ENCODE measurements at places on chromosomes 3 and 15. TPM values are rescaled to one million over a fixed set of nuclear protein-coding genes. Genes with fewer than 3 reads are reported as not detected.

The PLEKHO2 gene
- total RNA-seq, result 11.7 TPM

The SPATA12 gene
- total RNA-seq, result 0.83 TPM

The KLHL6 gene
- 4.0 TPM for total RNA-seq

The CCPG1 gene
- 85.7 TPM for total RNA-seq

The SERINC4 gene
- not detected for total RNA-seq

The USP50 gene
- total RNA-seq, result not detected

The MAP1A gene
- 4.7 TPM for total RNA-seq

The SYNPR gene
- not detected for total RNA-seq

The KBTBD13 gene
- total RNA-seq, result not detected

The LINGO1 gene
- not detected for total RNA-seq

The LDHAL6B gene
- total RNA-seq, result not detected

The PIF1 gene
- 1.8 TPM for total RNA-seq

The ZPLD1 gene
- not detected for total RNA-seq

The RPP14 gene
- 11.2 TPM for total RNA-seq

The ANKRD63 gene
- not detected for total RNA-seq

The CCDC39 gene
- total RNA-seq, result not detected

The H1-8 gene
- not detected for total RNA-seq

The MESP2 gene
- 0.72 TPM for total RNA-seq

The ROBO1 gene
- 38.8 TPM for total RNA-seq

The NOX5 gene
- total RNA-seq, result 0.06 TPM

The HTD2 gene
- total RNA-seq, result 12.1 TPM

The APPL1 gene
- 44.6 TPM for total RNA-seq

The VPS13C gene
- 77.7 TPM for total RNA-seq

The GNAT1 gene
- not detected for total RNA-seq

The ZDHHC23 gene
- total RNA-seq, result 0.24 TPM

The PLSCR4 gene
- total RNA-seq, result 155 TPM

The FBXO40 gene
- total RNA-seq, result 0.04 TPM

The NANOGP8 gene
- total RNA-seq, result not detected

The GAP43 gene
- total RNA-seq, result 1.0 TPM

The ATG3 gene
- 69.2 TPM for total RNA-seq

The GHRL gene
- 0.70 TPM for total RNA-seq

The CCDC33 gene
- 0.28 TPM for total RNA-seq

The NRROS gene
- 9.8 TPM for total RNA-seq

The CEP97 gene
- 10.2 TPM for total RNA-seq

The HMG20A gene
- 25.8 TPM for total RNA-seq

All from adrenal gland (tissue), 19 donors.